Stimulated activated CD4-positive, alpha-beta T cell treated with anti-CD3 and anti-CD28 coated beads, Interleukin-1b, Interleukin-23, amount 100 ng/mL, for 1 hour (primary cell): ENCODE measurements at places on chromosomes 16 and 17.

DNA sequence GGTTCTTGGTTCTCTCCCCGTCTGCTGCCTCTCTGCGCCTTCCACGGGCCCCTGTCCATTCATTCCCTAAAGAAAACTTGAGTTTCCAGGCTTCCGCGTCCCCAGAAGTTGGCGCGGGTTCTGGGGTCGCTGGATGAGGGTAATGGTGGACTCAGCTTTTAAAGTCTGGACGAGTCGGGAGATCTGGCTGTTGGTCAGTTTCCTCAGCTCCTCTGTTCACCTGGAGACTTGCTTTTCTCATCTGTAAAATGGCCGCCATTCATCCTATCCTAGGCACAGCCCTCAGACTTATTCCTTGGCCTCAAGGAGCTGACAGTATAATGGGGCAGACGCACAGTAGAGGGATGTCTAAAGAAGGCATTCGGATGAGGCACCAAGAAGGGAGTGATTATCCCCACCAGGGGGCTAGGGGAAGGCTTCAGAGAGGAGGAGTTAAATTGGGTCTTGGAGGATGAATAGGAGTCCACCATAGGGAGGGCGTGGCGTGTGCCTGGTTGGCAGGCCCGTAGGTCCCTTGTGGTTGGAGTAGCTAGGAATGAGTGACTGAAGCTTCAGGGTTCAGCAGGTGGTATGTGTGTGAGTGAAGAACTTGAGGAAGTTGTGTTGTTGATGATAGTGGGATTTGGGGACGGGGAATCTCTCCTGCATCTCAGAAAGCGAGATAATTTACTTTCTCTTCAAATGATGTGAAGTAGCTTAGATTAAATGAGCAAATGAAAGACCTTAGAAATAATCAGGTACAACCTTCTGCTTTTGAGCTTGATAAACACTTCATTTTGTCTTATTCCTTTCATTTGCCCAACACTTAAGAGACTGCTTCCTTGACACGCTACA, 652 bp downstream of the VPS35L start:
- no peak for DNase-seq

- DNase-seq = no peak
Measured at GRCh38 chr16:52914428-52914827, 138.3 kb downstream of the CHD9NB start.

- DNase-seq = no peak
Measured at GRCh38 chr16:73071131-73071940, 23.4 kb upstream of the ZFHX3 start.

- DNase-seq = no peak
Measured at GRCh38 chr17:59846394-59847165, 46.2 kb downstream of the TUBD1 start.

DNA sequence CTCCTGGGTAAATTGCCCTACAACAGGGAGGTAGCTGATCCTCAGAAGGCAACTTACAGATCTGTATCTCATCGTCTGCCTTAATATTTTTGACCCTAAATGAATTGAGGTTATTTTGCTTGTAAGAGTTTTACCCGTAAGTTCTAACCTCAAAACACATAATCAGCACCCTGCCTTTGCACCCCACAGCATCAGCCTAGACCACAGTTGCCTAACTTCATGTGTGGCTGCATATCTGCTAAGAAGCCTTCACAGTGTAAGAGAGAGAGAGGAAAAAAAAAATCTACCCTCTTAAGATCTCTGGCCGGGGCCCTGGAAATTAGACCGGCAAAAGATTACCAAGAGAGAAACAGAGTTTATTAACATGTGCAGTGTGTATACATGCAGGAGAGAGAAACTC, 76.9 kb downstream of the ARHGAP44 start:
- DNase-seq = no peak

GRCh38 chr17:72176516-72176851, 55.7 kb downstream of the SOX9 start:
- DNase-seq = no peak

DNA sequence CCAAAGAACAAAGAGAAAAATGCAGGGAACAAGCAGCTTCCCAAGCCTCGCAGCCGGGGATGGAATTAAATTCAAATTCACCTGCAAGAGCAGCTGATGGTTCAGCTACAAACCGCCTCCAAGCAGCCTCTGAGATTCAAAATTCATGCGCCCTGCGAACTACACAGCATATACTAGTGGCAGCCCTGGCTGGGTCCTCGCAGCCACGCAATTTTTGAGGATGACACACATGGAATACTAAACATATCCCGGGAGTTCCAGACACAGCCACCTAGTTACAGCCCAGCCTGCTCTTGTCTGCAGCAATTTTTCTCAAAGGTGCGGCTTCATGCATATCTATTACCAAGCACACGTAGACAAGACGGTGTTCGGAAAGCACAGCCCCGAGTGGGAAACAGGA, 35.9 kb upstream of the KIFC3 start:
- DNase-seq = no peak

GRCh38 chr16:78130950-78131349, 31.5 kb downstream of the WWOX start:
- DNase-seq = no peak

DNA sequence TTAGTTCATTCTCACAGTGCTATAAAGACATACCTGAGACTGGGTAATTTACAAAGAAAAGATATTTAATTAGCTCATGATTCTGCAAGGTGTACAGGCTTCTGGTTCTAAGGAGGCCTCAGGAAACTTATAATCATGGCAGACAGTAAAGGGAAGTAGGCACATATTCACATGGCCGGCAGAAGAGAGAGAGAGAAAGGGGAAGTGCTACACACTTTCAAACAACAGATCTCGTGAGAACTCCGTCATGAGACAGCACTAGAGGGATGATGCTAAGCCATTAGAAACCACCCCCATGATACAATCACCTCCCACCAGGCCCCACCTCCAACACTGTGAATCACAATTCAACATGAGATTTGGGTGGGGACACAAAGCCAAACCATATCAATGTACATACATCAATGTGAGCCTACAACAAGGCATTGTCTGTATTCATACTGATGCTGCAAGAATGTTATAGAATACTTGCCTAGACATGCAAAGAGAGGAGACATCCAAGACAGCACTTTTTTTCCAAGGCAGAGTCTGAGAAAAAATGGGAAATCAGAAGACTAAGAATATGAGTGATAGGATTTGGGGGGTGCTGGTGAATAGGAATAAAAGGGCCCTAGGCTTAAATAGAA, 114.8 kb upstream of the XYLT1 start:
- no peak for DNase-seq
